ENCODE measurements at places on chromosomes 7 and 10.

DNA sequence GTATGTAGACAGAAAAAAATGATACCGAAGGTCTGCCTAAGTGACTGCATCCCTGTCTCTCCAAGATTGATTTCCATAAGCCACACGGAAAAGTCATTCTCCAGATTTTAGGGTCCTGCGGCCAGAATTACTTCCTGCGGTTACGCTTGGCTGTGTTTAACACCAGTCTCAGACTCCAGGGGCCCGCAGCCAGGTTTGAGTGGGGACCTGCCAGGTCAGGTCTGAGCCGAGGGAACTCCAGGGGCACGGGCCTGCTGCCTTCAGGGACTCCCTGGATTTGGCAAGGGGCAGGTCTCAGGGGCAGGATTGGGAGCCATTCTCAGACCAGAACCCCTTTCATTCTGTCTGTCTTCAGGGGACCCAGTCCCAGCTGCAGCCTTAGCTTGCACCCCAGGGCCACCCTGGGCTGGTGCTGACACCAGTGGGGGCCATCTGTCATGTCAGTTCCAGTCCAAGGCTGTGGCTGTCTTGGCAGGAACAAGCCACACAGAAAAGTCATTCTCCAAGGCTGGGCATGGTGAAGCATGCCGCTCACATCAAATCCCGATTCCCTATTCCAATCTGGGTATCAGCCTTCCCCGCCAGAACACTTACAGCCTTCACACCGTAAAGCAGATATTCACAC is 39.0 kb downstream of the TMEM120A start:
- DNase-seq: no peak

DNA sequence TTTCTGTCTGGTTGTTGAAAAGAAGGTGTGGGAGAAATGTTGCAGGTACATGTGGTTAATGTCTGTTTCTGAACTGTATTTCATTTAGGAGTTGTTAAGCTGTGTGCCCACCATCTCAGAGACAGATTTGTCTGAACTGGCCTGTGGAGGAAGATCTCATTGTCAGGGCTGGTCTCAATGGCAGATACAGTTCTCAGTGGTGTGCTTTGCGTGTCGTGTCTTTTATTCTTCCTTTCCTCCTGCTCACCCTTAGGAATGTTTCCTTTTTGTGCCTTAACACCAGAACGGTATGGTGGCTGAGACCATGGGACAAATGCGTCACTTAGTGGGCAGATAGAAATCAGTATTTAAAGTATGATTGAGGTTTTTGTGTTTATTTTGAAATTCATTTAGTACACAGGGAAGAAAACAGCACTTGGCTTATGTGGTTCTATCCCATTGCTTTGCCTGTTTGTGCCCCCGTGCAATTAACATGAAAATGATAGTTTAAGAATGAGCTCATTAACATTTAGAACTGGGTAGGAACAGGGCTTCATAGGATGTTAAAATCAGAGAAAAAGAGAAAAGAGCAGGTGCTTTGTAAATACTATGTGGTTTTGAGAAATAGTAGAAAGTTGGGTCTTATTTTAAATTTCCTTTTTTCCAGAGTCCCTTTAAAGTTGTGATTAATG is 112.6 kb downstream of the AUTS2 start:
- DNase-seq: no peak

- no peak for DNase-seq
Observed at GRCh38 chr7:16354573-16354972, 66.8 kb downstream of the CRPPA start.

GRCh38 chr7:130649004-130649790 is 19.4 kb downstream of the COPG2 start:
- DNase-seq: peak; percentile 58

- DNase-seq: no peak
Observed at GRCh38 chr10:26543567-26544306, 105.6 kb downstream of the APBB1IP start.

GRCh38 chr10:99993701-99994689 is 15.8 kb downstream of the DNMBP start:
- peak; percentile 26 for DNase-seq
